ENCODE measurements at places on chromosomes 12 and 14.

DNA sequence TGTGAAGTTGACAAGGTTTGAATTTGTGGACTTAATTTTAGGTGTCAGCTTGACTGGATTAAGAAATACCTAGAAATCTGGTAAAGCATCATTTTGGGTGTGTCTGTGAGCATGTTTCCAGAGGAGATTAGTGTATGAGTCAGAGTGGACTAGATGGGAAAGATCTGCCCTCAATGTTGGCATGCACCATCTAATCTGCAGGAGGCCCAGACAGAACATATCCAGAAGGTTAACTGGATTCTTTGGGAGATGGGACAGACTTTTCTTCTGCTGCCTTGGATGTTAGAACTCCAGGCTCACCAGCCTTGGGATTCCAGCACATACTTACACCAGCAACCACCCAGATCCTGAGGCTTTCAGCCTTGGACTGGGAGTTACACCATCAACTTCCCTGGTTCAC is 14.1 kb downstream of the SGPP1 start:
- DNase-seq = peak; percentile 54

GRCh38 chr12:113095405-113095804 is 38.9 kb downstream of the DTX1 start:
- DNase-seq = no peak

- DNase-seq = no peak
Measured at GRCh38 chr12:1799882-1800400, 20.4 kb upstream of the LRTM2 start.

- DNase-seq = no peak
Measured at GRCh38 chr12:104544836-104545235, 88.1 kb downstream of the CHST11 start.

DNA sequence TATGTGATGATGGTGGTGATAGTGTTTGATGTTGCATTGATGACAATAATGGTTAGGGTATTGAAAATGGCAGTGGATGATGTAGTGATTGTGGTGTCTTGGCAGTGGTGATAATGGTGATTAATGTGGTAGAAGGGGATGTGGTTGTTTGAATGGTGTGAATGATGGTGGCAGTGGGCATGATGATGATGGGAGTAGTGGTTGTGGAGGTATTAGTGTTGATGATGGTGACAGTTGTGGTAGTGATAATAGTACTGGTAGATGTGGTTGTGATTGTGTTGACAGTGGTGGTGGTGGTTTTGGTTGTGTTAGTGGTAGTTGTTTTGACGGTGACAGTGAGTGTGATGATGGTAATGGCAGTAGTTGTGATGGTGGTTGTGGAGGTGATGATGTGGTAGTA is 1049.0 kb downstream of the VRK1 start:
- DNase-seq = no peak

GRCh38 chr14:90483571-90483974 is 86.7 kb downstream of the CALM1 start:
- no peak for DNase-seq

DNA sequence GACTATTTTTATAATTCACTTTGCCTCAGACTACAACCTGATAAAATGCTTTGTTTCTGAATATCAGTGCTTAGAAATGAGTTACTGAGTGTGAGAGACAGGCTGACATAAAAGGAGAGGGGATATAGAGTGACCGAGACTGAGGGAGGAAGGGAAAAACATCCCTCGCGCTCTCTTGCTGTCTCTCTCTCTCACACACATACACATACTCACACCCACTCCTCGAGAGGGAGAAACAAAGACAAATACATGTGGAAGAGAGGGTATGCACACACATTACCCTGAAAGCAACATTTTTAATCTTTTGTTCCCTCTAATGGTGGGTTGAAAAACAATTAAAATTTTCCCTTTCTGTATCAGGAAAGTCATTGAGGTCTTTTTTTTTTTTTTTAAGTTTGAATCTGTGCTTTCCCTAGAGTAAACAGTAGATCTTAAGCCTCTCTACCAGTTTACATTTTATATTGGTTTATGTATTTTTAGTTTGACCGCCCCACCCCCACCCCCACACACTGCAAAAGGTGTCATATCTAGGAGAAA is 45.3 kb downstream of the FRS2 start:
- no peak for DNase-seq

GRCh38 chr14:64861916-64862315 is 17.8 kb downstream of the SPTB start:
- no peak for DNase-seq

GRCh38 chr12:45535610-45536180 is 193.8 kb upstream of the ARID2 start:
- DNase-seq = no peak

DNA sequence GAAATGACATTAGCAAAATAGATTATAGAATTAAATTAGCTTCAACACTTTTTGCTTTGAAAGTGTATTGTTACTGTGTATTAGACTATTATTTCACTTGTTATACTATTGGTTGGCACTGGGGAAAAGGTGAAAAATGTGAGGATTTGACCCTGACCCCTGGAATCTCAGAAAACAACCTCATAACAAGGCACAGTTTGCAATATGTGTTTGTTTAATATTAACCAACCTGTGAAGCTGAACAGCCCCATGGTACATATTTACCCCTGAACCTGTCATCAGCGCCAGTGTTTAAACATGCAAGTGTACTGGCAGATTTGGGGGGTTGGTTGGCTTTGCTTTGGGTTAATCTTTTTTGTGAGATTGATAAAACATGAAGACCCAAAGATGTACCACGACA is 11.7 kb downstream of the SLC38A4 start:
- DNase-seq = no peak

GRCh38 chr14:23017091-23017490 is 7.1 kb upstream of the C14orf93 start:
- DNase-seq = no peak

- peak; percentile 45 for DNase-seq
Measured at GRCh38 chr12:13171921-13172859, 24.3 kb upstream of the EMP1 start.

DNA sequence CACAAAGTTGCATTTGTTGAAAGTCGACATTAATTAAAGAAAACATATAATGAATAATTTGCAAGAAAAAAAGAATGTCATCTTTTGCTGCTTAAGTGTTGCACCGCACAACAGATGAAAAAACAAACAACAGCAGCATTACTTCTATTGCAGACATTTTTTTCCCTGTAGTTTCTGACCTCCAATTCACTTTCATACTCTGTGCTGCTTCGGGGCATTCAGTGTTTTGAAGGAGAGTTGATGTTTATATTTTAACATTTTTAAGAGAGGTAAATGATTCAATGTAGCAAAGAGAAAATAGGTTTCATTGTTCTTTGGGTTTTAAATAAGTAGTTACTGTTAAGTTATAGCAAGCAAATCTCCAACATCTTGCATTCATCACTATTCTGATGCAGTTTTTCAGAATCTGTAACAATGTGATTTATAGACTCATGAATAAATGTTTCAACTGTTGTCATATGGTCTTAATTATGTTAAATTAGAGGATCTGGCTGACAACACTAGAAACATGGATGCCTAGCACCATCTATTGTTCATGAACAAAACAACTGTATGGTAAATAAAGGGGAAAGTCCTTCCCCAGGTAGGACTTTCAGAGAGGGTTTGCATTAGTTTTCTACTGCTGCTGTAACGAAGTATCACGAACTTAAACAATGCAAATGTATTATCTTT is 168.1 kb downstream of the BCAT1 start:
- DNase-seq = peak; percentile 22

- DNase-seq = no peak
Measured at GRCh38 chr12:26244503-26244902, 49.1 kb downstream of the SSPN start.
